ENCODE measurements at places on chromosomes 7 and 10. TPM values are rescaled to one million over a fixed set of nuclear protein-coding genes. Genes with fewer than 3 reads are reported as not detected.
A peak's percentile ranks its signal among the peaks of the same experiment; 100 is the strongest.

GRCh38 chr10:59331661-59332060, 30.7 kb downstream of the FAM13C start:
- no peak for DNase-seq

DNA sequence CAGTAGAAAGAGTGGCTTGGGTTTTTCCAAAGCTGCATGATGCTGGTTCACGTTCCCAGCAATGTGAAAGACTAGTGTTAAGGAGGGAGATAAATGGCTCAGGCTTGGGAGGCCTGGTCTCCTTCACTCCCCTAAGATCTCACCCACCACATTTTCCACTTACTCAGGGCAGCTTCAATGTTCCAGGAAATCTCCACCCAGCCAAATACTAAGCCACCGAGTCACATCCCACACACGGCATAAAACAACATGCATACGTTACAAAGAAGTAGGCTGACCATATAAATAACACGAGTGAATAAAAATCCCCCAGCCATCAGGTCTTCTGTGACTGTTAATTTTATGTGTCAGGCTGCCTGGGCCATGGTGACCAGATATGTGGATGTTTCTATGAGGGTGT, 303.5 kb downstream of the SFMBT2 start:
- DNase-seq, result no peak

GRCh38 chr10:103582331-103583123, 89.0 kb downstream of the NEURL1 start:
- no peak for DNase-seq

DNA sequence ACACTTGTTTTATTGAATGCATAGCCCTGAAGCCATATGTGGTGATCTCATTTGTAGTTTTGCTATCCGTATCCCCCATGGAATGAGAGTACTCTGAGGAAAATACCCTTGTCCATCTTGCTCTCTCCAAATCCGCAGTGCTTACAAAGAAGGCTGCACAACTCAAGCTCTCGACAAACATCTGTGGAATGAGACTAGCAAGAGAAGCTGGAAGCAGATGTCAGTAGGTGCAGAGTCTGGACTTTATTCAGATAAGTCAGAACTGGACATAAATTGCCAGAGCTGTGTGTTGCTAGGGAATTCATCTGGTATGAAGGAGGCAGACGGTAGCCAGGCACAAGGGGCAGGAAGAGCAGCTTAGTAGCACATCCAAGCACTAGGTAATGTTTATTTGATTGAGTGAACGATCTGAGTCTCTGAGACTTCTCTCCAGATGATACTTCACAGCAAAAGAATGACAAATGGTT, 1046.2 kb downstream of the XPNPEP1 start:
- no peak for DNase-seq

DNA sequence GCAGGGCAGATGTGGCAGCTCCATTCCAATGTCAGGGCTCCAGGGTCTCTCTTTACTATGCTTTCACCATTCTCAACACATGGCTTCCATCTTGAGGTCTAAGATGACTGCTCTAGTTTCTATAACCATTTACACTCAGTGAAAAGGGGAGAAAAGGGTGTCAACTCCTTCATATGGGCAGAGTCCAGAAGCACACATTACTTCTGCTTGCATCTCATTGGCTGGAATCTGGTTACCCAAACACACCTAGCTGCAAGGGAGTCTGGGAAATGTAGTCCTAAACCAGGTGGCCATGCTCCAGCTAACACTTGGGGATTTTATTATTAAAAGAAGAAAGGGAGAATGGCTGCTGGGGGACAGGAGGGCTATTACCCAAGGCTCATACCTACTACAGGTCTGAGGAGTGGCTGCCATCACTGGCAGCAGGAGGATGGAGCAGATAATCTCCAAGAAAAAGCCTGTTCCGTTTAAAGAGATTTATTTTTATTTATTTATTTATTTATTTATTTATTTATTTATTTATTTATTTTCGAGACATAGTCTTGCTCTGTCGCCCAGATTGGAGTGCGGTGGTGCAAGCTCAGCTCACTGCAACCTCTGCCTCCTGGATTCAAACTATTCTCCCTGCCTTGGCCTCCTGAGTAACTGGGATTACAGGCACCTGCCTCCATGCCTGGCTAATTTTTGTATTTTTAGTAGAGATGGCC, 29.1 kb upstream of the LBX1 start:
- no peak for DNase-seq

GRCh38 chr7:39527951-39528350, 38.3 kb upstream of the YAE1 start:
- DNase-seq, result no peak

DNA sequence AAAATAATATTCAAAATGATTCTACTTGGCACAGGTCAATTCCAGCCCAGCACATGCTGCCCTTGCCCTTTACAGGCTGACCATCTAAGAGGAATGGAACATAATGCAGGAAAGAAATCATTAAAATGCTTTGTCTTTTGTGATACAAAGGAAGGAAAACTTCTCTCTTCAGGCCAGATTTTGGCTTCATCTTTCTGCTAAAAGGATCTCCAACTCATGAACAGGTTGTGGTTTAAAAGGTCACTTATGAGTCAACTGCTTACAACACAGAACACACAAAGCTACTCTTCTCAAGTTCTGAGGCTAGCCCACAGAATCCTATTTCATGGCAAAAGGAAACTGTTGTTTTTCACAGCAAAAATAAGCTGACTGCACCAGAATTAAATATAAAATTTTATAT, 197.1 kb downstream of the DOCK4 start:
- DNase-seq, result no peak

DNA sequence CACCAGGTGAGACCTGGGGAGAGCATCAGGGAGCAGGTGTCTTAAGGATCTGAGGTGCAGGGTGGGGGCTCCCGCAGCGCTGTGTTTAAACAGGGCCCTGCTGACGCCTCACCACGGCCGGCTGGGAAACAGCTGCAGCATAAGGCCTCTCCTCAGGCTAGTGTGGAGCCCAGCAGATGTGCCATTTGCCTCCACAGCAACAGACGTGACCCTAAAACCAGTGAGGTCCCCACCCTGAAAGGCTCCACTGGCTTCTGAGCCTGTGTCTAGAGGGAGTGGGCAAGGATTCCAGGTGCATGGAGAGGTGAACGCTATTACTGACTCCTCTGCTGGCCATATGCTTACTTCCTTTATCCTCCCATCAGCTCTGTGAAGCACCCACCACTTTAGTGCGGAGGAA, 47.8 kb downstream of the SYPL1 start:
- DNase-seq, result no peak

DNA sequence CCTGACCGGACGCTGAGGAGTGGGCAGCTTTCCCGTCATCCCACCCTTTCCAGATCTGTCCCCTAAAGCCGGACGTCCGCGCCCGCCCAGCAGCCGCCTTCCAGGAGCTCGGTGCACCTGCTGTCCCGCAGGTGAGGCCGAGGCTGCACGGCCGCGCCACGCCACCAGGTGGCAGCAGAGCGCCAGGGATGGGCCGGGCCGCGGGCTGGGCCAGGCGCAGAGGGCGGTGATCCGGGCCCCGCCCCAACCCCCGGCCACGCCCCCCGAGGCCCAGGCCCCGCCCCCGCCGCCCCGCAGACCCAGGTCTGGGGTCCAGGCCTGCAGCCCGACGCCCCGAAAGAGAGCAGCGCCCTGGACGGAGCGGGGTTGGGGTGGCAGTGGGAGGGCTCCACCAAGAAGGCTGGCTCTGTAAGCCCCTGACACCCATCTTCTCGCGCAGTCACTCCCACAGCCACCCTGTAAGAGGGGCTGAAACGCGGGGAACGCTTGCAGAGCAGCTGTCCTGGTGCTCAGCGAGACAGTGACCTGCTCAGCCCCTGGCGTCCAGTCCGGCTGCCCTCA, 32.2 kb downstream of the FOXL3 start:
- peak; percentile 80 for DNase-seq

DNA sequence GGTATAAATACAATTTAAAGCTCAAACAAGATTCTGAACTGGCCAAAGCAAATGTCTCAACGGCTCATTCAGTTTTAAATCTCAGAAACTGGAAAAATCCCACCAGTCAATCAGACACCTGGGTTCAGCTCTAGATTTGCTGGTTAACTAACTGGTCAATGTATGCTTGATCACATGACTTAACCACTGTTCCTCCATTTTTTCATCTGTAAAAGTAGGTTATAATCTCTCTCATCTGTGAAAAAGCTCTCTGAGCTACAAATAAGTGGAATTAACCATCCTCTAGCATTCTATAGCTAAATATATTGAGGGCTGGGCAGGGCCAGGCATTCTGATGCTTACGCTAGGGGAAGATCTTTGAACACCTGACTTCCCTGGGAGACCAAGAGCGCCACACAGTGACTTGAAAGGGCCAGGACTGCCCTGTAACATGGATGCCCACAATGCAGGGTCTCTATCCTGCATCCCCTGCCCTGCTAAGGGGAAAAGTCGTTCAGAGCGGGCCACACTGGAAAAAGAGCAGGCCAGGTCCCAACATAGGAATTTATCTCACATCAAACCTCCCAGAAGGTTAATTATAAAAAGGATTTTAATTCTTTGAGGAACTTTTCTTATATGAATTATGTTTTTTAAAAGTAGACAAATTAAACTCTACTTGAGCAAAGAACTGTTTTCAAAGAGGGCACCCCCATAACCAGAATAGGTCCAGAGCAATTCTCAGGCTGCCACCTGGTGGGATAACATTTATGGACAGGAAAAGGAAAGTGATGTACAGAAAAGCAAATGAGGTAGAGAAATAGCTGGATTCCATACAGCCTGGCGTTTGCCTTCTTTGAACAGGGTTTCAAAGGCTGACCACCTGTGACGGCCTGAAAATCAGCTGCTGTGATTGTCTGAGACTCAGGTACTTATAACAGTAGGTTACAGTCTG, 1.8 kb downstream of the RP9 start:
- DNase-seq, result no peak

GRCh38 chr7:31699050-31699449, 12.0 kb downstream of the PPP1R17 start:
- DNase-seq, result no peak

DNA sequence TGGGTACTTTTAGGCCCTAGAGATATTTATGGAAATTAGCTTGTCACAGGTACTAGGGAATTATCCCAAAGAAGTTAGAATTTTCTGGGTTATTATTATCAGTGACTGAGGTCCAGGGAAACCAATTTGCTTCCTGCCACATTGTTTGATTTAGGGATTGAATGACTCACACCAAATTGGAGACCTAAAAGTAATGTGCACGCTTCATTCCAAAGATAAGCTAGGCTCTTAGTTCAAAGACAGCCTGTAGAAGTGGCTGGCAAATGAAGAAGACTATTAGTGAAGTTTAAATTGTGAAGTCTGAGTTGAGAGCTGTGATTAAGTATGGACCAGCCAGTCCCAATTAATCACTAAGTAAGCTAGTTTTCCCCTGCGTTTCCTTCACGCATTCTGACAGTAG, 188.1 kb upstream of the MYO3A start:
- DNase-seq, result no peak

DNA sequence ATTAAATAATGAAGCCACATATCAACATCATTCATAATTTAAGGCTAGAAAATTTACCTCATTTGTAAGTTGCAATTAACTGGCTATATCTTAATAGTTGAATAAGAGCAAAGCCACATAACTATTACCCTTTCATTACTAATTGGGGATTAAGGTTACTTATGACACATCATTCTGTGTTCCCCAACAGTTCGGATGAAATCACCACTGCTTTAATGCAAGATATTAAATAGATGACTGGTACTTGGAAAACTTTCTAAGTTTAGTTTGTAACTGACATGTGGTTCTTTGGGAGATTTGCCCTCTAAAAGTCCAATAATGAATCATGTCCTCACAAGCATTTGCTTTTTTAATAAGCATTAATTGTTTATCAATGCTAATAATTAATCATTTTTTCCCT, 109.1 kb downstream of the MTERF1 start:
- DNase-seq, result no peak

DNA sequence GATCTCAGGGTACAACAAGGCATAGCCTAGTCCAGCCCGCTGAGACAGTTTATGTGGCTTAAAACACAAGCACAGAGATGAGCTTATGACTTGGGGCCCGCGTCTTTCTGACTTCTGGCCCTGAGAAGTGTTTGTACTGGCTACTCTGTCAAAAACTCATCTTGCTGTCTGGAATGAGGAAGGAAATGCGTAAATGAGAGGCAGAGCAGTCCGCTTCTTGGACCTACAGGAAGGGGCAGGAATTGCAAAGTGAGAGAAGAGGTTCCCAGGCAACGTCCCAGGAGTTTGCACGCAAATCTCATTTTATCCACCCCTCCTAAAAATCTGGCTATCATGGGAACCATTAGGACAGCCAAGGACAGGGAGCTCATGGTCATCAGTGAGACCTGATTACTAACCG, 5.5 kb downstream of the ANXA11 start:
- DNase-seq, result no peak

The CYP3A4 gene
- polyA plus RNA-seq, result not detected

The ARMC10 gene
- polyA plus RNA-seq, result 42.8 TPM

The ZNF425 gene
- polyA plus RNA-seq, result 1.7 TPM

The VAX1 gene
- not detected for polyA plus RNA-seq

The TMEM178B gene
- 0.23 TPM for polyA plus RNA-seq

The CHRM2 gene
- not detected for polyA plus RNA-seq

The DPY19L1 gene
- 0.75 TPM for polyA plus RNA-seq

The CYP26C1 gene
- polyA plus RNA-seq, result not detected

The RHOBTB1 gene
- not detected for polyA plus RNA-seq

The PDE6C gene
- polyA plus RNA-seq, result not detected
